ENCODE measurements at places on chromosomes 2 and 18. TPM values are rescaled to one million over a fixed set of nuclear protein-coding genes. Genes with fewer than 3 reads are reported as not detected.

DNA sequence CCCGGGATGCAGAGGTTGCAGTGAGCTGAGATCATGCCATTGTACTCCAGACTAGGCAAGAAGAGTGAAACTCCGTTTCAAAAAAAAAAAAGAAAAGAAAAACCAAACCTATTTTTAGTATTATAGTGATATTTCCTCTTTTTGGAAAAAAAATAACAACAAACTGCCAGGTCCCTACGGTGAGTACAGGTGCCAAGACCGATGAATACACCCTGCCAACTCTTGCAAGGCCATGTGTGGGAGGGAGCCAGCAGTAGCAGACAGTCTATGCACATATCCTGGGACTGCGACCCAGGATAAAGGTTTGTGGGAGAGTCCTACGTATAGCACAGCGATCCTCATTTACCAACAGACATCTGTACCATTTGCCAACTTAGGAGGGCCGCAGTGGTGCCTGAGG, 69.6 kb upstream of the DNMT3A start:
- DNase-seq, result no peak

The OSBPL6 gene
- 0.08 TPM for total RNA-seq

The TTC27 gene
- total RNA-seq, result 14.9 TPM

GRCh38 chr2:96138179-96139145, at the start of gene ASTL:
ASTL (minus strand) TSS chr2:96138502; CDS start chr2:96138436, 66 bp downstream.
- no peak for DNase-seq

The UGT1A10 gene
- not detected for total RNA-seq

DNA sequence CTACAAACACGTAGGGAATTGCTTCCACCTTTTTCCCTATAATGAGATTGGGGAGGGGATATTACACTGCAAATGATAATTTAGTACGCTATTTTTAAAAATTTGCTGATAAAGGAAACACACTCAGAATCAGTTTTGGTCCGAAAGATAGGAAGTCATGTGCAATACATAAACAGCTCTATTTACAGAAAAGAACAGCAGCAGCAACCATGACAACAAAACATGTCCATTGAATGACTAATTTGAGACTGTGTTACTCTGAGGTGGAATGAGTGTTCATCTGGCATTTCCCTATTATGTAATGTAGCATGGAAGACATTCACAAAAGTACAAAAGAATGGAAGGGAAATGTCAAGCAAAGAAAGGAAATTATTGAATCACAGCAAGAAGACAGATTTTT, 337.2 kb downstream of the NBAS start:
- no peak for DNase-seq

DNA sequence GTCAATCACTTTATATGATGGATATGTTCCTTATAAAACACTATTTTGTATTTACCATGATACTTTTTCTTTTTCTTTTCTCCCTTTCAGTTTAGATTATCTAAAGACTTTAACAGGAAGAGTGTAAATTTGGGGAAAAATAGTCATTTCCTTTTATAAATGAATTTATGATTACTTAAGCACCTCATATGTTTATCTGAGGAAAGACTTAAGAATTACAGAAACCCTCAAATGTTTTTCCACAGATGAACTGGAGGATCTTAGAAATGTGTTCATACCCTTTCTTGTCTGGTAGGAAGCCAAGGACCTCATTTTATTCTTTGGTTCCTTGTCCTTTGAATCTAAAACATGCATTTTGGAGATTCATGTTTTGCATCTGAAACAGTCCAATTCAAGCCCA, 36.7 kb downstream of the MAPRE2 start:
- no peak for DNase-seq

- no peak for DNase-seq
Observed at GRCh38 chr2:118430510-118431164, 342.4 kb downstream of the INSIG2 start.

GRCh38 chr2:88355486-88355885, 97.0 kb downstream of the FOXI3 start:
- no peak for DNase-seq

GRCh38 chr18:55179835-55180234, 220.6 kb upstream of the CCDC68 start:
- no peak for DNase-seq

DNA sequence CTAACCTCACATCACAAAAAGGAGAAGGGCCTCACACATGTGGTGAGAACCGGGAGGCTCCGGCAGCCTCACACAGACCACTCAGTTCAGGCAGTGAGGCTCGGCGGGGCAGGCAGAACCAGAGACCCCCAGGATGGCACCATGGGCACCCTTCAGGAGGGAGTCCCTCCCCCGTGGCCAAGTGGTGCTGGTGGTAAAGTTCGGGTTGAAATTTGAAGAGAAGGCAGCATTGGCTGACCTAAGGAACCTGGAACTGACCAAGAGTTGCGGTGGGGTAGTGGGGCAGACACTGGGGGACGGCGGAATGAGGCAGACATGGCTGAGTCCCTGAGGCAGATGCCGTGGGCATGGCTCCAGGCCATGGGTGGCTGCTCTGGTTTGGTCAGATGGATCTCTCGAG, 239.3 kb upstream of the MYT1L start:
- no peak for DNase-seq

DNA sequence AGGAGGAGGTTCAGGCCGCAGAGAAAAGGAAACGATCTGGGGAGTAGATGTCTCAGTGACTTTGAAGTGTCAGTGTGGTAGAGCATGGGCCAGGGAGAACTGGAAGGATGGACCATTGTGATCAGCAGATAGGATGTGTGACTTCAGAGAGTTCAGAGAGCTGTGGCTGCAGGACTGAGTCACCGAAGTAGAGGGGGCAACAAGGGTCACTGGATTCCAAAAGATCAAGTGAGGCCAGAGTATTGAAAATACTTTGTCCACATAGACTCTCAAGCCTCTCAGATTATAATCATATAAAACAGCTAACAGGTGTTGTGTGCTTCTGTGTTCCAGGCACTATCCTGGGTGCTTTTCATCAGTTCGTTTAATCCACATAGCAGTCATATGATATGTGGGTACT, 99.4 kb downstream of the CRIM1 start:
- no peak for DNase-seq

- DNase-seq, result no peak
Observed at GRCh38 chr2:197883354-197884032, 79.1 kb downstream of the PLCL1 start.

- DNase-seq, result no peak
Observed at GRCh38 chr18:59951591-59951990, 51.8 kb downstream of the PMAIP1 start.

DNA sequence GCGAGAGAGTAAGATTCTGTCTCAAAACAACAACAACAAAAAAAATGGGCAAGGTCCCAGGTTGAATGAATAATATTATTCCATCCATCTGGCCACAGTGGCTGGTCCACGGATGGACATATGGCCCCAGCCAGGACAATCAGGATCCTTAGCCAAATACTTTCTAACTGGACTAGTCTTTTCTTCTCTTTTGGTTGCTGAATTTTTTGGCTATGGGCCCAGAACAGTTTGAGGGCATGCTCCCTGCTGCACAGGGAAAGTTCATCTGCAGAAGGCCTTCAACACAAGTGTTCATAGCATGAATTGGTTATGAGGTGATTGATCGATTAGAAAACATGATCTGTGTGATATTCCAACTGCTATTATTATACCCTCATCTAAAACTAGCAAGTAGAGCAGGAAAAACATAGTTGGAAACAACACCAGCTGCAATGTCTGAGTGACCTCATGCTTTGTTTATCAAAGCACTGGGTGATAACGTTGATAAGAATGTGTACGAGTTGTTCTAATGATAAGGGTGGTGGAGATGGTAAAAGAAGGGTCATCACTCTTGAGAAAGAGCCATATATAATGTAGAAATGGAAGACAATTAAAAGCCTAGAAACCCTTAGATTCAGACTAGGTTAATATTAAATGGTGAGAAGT, 47.8 kb upstream of the RNF103 start:
- no peak for DNase-seq

DNA sequence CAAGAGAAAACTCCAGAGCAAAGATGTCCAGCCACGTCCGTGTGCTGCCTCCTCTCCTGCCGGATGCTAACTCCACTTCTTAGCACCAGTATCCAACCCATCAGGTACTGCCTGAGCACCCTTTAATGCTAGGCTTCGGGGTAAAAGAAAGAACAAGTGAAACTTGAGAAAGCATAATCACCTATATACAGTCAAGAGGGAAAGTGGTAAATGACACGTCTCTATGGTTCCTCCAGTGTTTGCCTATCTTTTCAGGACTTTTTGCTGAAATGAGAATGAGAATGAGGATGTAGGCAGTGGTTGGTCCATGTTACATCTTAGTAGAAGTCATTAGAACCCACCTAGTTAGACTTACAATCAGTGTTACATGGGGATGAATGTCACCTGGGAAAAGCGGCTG, 47.9 kb downstream of the EPHA4 start:
- no peak for DNase-seq

DNA sequence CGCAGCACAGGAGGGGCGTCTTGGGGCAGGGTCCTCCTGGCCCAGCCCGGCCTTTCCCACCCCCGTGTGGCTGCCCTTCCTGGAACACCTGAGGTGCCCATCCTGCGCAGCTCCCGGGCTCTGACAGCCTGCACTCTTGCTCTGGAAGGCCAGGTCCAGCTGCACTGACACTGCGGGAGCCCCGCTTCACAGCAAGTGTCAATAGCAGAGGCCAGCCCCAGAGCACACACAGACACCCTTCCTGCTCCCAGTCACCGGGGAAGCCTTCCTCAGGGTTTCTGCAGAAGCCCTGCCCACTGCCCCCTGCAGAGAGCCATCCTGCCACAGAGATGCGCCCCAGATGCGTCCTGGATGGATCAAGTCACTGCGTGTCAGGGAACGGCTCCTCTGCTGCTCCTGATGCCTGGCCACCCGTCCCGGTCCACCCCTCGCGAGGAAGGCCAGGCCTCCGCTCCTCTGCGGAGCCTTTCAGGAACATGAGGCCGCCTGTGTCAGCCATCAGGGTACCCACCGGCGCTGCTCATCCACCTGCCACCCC, 519.2 kb upstream of the MYT1L start:
- no peak for DNase-seq

The LMAN2L gene
- total RNA-seq, result 7.3 TPM

DNA sequence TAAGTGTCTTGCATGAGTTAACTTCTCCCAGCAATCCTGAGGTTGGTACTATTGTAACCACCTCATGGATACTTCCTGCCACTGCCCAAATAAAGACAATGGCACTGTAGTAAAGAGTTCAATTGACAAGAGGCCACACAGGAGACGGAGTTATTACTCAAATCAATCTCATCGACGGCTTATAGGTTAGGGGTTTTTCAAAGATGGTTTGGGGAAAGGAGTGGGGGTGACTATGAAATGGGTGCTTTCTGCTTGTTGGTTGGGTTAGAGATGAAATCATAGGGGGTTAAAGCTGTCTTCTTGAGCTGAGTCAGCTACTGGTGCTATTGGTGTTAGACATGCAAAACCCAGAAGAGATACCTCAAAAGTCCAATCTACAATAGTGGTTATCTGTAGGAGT, 1258.0 kb upstream of the ZEB2 start:
- no peak for DNase-seq

DNA sequence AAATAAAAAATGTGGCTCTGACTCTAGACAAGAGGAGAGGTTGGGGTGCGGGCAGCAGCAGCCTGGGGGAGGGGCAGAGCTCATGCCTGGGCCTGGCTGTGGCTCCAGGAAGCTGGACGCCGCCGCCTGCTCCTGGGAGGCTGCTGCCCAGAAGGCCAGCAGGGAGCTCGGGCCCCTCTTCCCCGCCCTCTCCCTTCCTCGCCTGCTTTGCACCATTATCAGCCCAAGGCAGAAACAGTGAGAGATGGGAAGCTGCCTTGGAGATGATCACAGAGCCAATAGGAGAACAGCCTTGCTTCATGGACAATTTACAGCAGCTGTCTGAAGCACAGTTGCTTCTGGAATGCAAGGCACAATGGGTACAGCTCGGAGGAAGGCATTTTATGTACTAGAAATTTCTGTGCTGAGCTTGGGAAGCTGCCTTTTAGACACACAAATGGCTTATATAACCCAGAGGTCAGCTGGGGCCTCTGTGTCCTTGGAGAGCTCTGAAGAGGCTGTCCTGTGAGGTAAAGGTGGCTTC, 55.3 kb upstream of the AFF3 start:
- no peak for DNase-seq

- no peak for DNase-seq
Observed at GRCh38 chr2:4715065-4715464, 977.1 kb upstream of the SOX11 start.

DNA sequence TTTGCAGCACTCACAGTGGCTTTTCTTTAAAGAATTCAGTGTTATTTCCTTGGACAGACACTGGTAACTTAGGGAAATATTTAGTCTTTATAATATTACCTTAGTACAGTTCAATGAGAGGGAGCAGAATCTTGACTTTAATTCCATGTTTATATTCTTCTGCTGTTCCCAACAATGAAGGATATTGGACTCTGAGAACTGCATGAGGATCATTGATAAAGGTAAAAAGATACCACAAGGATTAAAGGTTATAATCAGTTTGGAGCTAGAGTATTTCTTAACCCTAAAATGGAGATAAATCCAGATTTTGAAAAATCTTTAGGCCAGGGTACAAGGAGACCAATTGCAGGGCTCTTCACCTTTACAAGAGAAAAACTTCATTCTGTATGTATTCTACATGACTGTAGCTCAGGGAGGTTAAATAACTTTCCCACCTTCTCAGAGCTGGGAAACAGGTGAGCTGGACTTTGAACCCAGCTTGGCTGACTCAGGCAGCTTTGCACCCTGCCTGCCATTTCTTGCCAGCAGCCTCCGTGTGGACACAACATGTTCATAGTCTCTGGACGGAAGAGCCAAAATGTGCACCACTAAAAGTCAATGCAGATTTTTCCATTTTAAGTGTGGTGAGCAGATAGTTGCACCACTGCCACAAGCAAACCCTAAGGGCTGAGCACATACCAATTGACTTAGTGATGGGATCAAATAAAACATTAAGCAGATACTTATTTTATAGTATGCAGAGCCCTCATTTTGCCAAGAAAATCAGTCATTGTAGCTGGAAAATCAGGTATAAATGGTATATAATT, 26.7 kb downstream of the UPP2 start:
- no peak for DNase-seq

The ZSWIM2 gene
- not detected for total RNA-seq

The PFN4 gene
- not detected for total RNA-seq

GRCh38 chr2:46913471-46914381, 1.9 kb downstream of the MCFD2 start:
- DNase-seq, result no peak

- DNase-seq, result no peak
Observed at GRCh38 chr2:72689579-72690195, 136.1 kb downstream of the EXOC6B start.

DNA sequence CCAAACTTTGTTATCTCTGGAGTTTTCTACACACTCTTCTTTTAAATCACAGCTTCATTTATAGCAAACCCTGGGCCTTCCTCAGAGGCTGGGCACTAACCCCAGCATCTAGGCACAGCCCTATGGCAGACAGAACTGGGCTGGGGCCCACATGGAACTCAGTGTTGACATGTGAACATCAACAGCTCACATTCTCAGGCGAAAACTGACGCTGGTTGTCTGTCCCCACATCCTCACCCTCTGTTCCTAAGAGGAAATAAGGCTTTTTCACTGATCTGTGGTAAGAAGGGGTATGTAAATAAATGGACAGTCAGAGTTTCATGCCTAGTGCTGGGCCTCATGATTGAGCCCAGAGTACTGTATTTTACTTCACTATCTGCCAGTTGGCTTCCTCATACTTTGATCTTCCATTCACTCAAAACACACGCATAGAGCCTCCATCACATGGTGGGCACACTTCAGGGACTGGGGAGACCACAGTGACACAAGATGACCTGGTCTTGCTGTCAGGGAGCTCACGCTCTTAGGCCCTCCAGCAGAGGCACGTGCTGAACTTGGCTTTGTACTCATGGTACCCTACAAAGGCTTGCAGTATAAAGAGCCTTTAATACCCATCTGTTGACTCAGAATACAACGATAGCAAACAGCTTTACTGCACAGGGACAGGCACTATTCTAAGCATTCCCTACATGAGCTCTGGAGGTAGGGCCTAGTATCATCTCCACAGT, 43.0 kb downstream of the EFEMP1 start:
- DNase-seq, result no peak

Measured in activated naive CD8-positive, alpha-beta T cell treated with anti-CD3 and anti-CD28 coated beads, Interleukin-2, amount 10 ng/mL, durations not matched to agents 7 days and 5 days (primary cell).